Hepatic stellate cell (primary cell): ENCODE measurements at places on chromosomes 5 and 9.
A peak's percentile ranks its signal among the peaks of the same experiment; 100 is the strongest.

DNA sequence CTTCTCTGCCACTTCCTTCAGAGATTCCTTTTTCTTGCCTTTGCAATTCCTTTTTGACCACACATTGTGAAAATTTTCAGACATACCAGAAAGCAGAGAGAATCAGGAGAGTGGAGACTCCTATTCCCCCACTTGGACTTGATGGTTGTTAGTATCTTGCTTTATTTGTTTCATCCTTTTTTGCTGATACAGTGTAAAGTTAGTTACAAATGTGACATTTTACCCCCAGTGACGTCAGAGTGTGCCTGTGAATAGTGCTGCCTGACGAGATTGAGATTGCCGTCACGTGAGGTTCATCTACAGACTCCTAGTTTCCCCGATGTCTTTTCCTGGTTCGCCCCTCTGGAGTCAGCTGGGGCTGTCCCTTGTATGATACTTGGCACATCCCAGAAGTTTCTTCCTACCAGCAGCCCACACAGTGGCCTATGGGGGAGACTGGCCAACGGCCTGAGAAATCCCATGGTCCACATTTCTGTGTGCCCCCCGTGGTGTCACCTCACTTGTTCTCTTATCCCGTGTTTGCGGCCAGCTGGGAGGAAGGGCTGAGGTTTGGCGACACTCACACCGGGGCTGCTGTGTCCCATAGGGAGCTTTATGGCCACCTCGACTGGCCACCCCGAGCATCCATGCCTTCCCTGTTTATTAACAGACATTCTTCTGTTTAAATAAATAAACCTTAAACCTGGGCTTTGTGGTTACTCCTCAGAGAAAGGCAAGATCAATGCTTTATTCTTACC lies 48.2 kb upstream of the CACNA1B start:
- no peak for DNase-seq

- no peak for DNase-seq
Observed at GRCh38 chr5:61277781-61278180, 54.3 kb upstream of the ZSWIM6 start.

DNA sequence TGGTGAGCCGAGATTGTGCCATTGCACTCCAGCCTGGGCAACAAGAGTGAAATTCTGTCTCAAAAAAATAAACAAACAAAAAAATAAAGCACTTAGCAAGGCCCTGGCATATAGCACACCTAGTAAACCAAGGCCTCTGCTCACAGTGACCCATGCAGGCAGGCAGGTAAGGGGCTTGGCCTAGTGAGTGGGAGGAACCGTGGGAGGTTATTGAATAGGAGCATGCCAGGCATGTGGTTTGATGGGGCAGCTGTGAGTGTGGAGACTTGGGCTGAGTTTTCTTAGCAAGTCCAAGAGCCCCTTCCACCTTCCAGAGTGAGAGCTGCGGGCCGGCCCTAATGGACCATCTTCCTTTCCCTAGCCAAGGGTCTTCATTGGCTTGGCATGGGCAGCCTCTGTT lies 4.5 kb upstream of the NDST1 start:
- no peak for DNase-seq

- DNase-seq = no peak
Observed at GRCh38 chr5:57157131-57157530, 16.7 kb upstream of the GPBP1 start.

DNA sequence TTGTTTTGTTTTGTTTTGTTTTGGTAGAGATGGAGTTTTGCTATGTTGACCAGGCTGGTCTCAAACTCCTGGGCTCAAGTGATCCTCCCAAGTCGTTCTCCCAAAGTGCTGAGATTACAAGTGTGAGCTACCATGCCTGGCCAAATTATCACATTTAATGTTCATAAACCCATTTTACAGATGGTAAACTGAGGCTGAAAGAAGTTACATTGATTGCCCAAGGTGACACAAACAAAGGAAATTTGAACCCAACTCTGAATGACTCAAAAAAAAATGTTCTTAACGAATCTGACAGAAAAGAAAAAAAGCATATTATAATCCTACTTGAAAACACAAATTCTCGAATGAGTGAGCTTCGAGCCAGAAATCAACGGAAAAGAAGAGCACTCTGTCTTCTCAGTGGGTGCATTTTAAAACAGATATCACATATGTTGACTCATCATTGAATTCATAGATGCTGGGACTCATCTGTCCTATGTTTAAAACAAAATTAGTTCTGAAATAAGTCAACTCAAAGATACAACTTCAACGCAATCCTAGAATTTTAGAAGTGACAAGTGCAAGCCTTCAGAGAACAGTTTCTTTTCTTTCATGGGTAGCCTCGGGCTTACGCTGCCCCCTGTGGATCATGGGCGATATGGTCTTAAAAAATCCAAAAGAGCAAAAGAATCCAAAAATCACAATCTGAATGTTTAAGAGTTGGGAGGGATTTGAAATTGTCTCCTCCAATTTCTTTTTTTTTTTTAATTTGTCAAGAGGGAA lies 28.4 kb downstream of the TIMD4 start:
- no peak for DNase-seq

DNA sequence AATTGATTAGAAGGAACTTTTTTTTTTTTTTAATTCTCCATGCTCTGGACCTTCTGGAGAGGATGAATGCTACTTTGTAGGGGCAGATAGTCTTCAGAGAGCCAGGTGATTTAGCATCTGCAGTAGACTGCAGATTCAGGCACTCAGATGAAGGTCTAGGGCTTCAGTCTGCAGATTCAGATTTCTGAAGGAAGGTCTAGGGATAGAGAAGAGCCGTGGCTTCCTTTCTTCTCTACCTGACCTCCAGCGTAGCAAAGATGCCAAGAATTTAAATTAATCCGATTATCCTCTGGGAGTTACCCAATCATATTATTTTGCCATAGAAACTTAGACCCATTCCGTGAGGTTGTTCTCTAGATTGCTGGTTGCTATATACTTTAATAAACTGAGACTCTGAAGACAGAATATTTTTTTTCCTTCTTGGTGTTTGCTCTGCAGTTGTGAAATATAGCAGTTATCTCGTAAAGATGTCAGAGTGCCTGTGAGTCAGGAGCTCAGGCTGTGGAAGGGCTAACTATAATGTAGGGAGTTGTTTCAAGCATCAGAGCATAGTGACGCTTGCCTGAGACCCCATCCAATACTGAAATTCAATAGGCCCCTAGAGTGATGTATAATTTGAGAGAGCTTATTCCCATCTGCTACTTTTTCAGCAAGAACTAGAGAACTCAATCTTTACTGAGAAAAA lies 132.7 kb upstream of the SLC12A2 start:
- DNase-seq = no peak

DNA sequence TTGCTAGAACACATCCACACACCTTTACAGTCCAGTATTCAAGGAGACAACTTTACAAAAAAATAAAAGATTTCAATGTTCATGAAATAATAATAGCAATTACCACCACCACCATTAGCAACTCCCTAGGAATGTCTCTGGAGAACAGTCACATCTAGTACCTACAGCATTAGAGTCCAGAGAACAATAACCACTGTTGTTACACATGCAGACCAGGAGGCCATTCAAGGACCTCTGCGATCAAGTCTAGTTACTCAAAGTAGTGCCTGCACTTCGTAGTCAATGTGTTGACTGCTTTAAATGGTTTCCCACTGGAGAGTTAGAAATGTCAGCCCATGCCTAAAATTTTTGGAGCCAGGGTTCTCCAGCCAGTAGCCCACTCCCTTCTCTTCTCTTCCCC lies 244.4 kb downstream of the DEPDC1B start:
- DNase-seq = no peak

- no peak for DNase-seq
Observed at GRCh38 chr5:133147411-133147810, 95.6 kb downstream of the HSPA4 start.

DNA sequence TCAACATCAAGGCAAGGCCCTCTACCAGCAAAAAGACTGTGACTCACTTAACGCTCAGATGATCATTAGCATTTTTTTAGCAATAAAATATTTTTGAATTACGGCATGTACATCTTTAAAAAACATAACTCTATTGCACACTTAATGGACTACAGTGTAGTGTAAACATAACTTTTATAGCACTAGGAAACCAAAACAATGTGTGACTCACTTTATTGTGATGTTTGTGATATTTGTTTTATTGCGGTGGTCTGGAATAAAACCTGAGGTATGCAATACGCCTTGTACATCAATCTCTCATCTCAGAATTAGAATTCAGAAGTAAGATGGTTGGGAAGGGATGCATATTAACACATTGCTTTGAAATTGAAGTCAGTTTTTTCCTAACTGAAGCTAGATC lies 106.9 kb upstream of the PTCH1 start:
- no peak for DNase-seq

DNA sequence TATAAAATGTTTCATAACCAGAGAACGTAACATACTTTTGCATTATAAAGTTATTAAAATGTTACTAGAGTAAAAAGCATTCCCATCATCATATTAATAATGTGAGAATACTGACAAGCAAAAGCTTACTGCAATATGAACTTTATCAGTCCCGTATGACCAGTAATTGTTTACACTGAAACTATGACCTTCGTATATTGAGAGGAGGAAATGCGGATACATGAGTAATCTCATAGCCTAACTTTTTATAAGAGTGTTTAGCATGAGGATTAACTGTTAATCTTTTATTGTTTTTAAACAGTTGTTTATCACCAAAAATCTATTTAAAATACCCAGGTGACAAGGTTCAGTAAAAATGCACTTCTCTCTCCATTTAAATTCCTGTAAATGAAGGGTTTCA lies 272.4 kb downstream of the SLF1 start:
- no peak for DNase-seq

DNA sequence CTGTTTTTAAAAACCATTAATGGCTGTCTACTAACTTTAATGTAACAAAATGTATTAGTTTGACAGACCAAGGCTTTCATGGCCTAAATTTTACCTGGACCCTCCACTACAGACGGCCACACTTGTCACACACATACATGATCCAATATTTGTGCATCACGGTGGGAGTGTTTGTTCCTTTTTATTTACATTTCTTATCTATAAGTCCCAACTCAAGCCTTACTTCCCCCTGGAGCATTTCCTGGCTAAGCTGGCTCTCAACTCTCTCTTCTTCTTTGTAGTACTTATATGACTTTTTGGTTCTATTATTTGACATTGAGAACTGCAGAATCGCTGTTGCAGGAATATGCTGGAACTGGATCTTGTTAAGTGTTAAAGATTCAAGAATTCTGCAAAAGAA lies 534.4 kb downstream of the RAB3C start:
- no peak for DNase-seq

DNA sequence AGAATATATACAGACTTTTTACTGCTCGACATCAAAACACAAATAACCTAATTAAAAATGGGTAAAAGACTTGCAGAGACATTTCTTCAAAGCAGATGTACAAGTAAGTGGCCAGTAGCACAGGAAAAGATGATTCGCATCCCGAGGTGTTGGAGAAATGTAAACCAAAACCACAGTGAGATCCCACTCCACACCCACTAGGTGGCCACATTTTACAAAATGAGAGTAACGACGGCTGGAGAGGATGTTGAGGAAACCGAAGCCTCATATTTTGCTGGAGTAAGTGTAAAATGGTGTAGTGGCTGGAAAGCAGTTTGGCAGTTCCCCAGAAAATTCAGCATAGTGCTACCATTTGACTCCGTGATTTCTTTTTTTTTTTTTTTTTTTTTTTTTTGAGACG lies 21.3 kb upstream of the GBGT1 start:
- peak; percentile 58 for DNase-seq

- DNase-seq = no peak
Observed at GRCh38 chr5:111251921-111252320, 27.7 kb downstream of the CAMK4 start.

DNA sequence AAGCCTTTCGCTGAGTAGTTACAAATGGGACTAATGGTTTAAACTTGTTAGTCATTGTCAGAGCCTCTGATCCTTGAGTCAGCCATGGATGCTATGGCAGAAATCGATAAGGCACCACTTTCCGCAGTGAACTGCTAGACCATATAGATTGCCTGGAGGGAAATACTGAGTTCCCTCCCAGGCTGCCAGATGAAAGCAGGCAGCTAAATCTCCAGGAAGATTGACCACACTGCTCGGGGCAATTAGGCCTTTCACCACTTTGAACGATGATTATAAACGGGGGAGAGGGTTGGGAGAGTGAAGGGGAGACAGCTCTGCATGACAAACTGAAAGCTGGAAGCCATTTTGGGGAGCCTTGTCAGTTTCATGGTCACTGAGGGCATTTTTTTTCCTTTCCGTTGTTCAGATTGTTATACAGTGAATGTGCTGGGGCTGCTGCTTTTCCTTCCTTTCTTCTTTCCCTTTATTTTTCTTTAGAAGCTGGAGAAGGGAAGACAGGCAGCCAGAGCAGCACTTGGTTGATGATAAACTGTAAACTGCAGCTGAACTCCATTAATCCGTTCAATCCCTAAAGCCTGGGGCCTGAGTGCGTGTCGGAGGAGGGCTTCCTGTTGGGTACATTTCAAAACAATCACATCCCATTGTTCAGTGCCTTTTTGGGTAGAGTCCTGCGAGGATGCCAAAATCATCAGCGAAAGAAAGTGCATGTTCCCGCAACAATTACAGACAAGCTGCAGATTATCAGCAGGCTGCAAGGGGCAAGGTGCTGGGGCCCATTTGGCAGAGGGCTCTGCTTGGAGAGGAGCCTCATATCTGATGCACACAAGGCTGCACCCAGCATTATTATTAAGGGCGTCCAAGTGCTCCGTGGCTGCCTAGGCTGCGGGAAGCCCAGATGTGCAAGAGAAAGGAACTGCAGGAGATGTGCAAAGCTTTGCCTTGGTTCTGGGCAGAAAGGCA lies 308.4 kb downstream of the PSAT1 start:
- no peak for DNase-seq

- DNase-seq = peak; percentile 93
Observed at GRCh38 chr9:35729700-35730485, 2.1 kb downstream of the TLN1 start.

DNA sequence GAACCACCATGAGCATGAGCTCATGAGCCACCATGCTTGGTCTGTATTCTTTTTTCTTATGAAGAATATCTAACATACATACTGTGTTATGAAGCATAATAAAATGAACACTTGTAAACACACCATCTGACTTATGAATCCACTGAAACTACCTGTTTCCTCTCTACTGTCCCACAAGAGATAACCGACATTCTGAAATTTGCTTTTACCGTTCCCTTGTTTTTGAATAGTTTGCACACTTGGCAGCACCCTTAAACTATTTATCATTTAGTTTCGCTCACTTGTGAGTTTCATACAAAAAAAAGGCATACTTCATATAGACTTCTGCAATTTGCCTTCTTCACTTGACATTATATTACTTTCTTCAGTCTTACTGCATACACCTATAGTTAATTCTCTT lies 8.9 kb downstream of the LARS1 start:
- no peak for DNase-seq

- DNase-seq = no peak
Observed at GRCh38 chr5:147508711-147509040, 1.2 kb downstream of the DPYSL3 start.

- no peak for DNase-seq
Observed at GRCh38 chr5:16707168-16707868, 90.5 kb upstream of the RETREG1 start.
